ENCODE measurements at places on chromosomes 5 and 9.

- no peak for DNase-seq
These were observed 26.6 kb downstream of the PHF2 start for GRCh38 chr9:93603011-93603410.

GRCh38 chr5:45252978-45253377, 443.2 kb downstream of the HCN1 start:
- no peak for DNase-seq

GRCh38 chr5:68482199-68482598, 266.6 kb downstream of the PIK3R1 start:
- DNase-seq, result no peak

DNA sequence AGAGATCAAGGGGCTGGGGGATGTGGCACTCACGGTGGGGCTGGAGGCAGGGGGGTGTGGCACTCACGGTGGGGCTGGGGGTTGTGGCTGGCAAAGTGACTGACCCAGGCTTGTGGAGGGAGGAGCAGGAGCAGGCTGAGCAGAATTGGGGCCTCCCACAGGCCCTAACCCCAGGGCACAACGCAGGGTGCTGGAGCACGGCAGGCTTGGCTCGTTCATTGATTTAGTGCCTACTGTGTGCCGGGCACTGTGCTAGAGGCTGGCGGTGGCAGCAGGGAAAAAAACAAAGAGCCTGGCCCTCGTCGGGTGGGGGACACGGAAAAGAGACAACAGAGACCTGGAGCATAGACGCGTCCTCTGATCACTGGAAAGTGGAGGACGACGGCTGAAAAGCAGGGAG, 80.9 kb downstream of the HMCN2 start:
- no peak for DNase-seq

DNA sequence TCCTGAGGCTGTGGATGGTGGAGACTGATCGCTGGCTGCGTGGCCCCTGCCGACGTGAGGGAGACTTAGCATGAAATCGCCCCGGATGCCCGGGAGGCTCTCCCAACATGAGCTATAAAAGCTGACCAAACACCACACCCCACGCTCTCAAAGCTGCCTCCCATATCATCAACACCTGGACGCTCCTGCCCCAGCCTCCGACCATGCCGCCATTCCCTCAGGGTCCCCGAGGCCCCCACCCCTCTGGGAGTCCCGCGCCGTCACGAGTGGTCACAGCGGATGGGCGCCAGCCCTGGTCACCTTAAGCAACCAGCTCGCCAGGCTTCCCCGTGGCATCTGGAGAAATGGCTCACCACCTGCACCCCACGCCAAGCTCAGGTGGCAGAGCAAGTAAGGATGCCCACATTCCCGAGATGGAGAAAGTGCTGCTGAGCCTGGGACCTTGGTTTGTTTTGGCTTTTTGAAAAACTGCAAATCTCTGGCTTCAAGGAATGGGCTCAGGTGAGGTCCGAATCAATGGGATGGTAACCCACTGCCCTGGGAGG, 196.0 kb downstream of the MED10 start:
- DNase-seq, result no peak

- DNase-seq, result no peak
These were observed 167.6 kb upstream of the SMIM23 start for GRCh38 chr5:171617817-171618591.

DNA sequence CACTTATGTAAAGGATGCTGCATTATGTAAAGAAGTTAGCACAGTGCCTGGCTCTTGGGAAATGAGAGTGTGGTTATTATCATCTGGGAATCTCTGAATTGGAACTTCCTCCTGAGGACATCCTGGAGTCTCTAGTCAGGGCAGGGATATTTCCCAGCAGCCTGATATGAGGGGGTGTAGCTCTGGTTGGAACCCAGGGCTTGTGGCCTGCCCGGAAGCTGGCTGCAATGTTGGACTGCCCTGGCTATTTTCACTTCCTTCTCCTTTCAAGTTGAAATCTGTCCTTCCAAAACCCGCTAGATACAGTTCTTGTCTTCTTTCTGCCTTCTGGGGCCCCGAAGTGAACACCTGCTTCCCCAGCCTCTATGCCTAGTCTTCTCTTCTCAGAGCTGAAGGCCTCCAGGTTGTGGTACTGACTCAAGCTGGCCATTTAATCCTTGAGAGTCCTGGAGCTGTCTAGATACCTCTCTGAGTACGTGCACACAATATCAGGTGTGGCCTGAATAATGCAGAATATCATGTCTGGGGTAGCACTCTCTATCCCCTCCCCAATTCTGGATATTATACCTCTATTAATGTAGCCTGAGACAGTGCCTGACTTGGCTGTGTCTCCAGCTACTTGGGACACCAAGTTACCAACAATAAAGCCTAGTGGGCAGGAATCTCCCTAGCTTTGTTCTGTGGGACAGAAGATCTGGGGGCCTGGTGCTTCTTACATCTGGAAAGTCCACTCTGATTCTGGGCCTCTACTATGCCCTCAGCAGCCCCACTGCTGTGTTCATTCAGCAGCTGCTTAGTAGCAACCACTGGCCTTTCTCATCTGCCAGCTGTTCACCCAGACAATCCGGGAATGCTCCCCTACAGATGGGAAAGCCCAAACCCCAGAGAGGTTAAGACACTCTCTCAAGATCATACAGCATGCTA, 45.0 kb downstream of the SLC6A7 start:
- no peak for DNase-seq

DNA sequence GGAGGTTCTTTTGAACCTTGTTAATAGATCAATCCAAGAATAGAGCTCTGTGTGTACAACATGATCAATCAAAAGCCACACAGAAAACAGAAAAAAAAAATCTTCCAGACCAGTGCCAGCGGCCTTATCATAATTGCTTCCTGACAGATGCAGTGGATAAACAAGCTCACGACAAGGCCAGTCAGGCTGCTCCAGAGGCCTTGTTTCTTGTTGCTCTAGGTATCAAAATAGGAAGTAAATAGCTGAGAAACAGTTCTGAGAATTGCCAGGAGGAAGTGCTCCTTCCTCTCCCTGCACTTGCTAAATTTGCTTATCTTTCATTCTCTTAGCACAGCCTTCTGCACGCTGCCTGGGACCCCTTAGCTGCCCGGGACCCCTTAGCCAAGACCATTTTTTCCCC, 199.0 kb upstream of the TARS1 start:
- no peak for DNase-seq

DNA sequence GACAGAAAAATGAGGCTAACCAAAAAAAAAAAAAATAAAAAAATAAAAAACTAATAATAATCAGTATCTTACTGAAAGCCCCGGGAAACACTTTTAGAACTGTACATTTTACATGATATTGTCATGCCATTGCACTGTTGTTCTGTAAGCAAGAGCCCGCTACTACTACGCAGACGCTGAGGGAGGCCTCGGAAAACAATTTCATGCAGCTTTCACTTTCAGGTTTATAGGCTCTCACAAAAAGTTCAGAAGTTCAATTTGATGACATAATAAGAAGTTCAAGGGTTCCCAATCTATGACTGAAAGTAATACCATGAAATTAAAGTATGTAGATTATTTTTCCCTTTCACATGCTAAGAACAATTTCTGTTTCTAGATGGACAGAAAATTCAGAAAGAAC, 318.3 kb upstream of the ITGA1 start:
- no peak for DNase-seq

DNA sequence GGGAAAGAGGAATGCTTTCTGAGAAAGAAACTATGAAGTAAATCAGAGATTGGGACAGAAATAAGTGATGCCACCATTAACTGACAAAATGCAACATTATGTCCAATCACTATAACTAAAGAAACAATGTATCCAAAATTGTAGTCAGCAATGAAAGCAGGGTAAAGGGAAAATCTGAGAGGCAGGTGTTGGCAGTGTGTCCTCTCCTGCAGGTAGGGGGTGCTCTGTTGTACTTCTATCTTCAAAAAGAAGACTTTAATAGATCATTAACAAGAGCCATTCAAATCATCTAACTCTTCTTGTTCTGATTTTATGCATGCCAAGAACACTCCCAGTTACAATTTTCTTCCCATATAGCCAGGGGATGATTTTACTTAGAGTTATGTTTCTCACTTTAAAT, 1275.7 kb downstream of the PTPRD start:
- DNase-seq, result no peak

GRCh38 chr5:154984946-154985516, 28.5 kb upstream of the KIF4B start:
- DNase-seq, result no peak

DNA sequence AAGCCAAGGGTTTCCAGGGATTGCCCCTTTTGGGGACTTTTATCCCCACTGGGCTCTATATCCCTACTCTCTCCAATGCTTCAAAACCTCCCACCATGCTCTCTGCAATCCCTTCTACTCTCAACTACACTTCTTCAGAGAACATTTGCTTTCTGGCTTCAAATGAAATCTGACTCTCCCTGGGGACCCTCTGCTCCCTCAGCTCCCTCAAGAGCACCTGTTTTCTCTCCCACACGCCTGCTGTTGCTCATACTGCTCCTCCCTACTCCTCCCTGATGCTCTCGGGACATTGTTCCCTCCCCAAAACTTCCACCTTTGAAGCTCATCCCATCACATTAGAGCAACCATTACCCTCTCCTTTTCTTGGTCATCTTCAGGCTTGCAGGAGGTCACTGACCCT, 344.9 kb downstream of the CDK5RAP2 start:
- DNase-seq, result no peak

- no peak for DNase-seq
These were observed 815.1 kb downstream of the TLE1 start for GRCh38 chr9:80874276-80874675.

DNA sequence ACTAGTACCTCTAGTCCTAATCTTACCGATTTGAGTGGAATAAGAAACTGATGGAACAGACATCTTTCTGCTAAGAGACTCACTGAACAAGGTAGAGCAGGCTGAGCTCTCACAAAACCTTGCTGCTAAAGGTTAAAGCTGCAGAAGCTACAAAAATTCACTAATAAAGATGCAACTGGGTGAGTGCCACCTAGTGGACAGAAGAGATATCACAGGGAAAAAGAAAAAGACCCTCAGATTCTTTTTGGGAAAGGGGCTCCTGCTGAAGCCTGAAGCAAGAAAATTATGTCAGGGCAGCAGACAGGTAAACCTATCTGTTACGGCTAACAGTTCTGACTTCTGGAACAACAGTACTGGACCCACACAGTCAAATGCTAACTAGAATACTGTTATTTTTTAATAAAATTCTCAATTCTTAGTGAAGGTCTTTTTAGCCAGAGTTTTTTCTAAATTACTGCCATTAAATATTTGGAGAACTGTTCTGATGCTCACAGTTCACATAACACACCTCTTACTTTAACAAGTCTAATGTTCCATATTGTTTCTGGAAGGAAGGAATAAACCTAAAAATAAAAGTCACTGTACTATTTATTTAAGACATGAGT, 51.2 kb downstream of the DIAPH1 start:
- no peak for DNase-seq

- DNase-seq, result no peak
These were observed 53.6 kb upstream of the RANBP6 start for GRCh38 chr9:6068983-6069382.

GRCh38 chr5:177434437-177434836, 8.0 kb downstream of the GRK6 start:
- no peak for DNase-seq

GRCh38 chr5:57817001-57817453, 334.4 kb upstream of the ACTBL2 start:
- DNase-seq, result no peak

DNA sequence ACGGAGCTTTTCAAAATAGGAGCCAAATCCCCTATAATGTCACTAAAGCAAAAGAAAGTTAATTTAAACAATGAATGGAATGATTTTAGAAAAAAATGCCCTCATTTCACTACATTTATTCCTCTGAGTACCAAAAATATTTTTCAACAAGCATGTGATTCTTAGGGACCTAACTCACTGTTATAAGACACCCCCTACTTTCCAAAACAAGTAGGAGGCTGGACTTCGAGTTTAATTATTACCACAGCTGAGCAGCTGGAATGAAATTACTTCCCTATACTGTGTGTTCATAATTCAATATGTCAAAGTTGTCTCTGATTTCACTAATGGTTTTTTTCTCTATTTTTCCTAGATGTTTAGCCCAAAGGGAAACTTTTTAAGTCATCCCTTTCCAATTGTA, 61.6 kb downstream of the SAXO1 start:
- no peak for DNase-seq

DNA sequence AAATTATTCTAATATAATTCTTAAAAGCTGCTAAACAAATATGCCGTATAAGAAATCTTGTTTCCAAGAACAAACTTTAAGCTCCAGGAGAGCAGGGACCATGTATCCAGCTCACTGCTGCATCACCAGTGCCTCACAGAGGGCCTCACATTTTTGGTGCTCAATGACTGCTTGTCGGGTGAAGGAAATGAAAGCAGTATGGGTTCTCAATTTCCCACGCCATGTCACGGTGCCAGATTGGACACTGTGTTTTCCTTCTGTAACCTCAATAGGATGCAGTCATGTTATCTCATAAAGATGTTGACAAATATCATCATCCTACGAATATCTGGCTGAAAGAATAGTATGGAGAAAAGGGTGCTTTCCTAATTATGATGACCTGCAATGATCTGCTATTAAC, 64.7 kb downstream of the POU5F2 start:
- no peak for DNase-seq

- DNase-seq, result no peak
These were observed 5.3 kb upstream of the RXRA start for GRCh38 chr9:134320868-134321471.

DNA sequence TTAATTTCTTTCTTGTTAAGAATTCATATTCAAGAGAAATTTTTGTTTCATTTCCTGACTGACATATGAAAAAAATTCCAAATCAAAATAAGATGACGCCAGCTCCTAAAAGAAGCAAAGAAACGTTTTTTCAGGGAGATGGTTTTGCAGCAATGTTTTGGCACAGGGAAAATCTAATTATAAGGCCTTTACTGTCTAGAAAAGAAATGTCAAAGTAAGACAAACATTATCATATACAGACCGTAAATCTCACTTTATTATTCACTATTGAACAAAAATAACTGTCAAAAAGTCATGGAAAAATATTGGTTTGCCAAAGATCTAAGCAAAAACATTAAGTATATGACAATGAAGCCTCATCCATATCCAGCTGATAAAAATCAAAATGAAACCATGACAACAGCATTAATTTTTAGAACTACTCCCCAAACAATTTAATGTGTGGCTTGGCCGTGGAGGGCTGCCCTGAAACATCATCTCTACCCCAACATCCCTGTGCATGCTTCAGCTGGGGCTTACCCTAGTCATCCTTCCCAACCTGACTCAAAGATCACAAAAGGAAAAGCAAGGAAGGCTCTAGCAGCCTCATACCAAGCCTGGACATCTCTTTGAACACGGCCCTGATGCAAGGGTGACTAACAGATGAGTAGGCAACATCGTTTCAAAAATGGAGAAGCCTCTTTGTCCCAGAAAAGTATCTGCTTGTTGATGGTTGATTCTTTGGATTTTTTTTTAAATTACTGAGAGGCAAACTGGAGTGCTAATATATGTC, 95.6 kb downstream of the ARSB start:
- DNase-seq, result no peak

DNA sequence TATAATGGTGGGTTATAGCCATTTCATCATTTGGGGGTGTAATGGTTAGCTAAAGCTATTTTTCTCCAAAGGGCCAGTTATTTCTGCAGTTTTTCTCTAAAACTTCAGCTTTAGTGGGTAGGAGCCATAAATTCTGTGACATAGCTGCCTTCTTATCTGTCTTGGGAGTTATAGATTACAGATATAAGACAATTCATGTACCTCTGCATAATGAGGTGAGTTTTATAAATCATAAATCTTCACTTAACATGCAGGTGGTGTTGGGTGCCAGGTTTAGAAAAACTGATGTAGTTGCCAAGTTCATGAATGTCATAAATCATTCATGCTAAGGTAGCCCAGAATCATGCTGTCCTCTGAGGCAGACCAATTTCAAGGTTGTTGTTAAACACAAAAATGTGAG, 10.0 kb upstream of the HSPA9 start:
- DNase-seq, result no peak
